ENCODE measurements at places on chromosomes 4 and X.

GRCh38 chr4:123301923-123302322 lies 94.7 kb upstream of the SPRY1 start:
- DNase-seq: no peak

GRCh38 chr4:56990109-56990905 lies 11.6 kb downstream of the POLR2B start:
- no peak for DNase-seq

GRCh38 chr4:100421361-100421978 lies 96.4 kb downstream of the EMCN start:
- peak; percentile 37 for DNase-seq

GRCh38 chrX:149515954-149516602 lies 11.0 kb upstream of the IDS start:
- DNase-seq: no peak

DNA sequence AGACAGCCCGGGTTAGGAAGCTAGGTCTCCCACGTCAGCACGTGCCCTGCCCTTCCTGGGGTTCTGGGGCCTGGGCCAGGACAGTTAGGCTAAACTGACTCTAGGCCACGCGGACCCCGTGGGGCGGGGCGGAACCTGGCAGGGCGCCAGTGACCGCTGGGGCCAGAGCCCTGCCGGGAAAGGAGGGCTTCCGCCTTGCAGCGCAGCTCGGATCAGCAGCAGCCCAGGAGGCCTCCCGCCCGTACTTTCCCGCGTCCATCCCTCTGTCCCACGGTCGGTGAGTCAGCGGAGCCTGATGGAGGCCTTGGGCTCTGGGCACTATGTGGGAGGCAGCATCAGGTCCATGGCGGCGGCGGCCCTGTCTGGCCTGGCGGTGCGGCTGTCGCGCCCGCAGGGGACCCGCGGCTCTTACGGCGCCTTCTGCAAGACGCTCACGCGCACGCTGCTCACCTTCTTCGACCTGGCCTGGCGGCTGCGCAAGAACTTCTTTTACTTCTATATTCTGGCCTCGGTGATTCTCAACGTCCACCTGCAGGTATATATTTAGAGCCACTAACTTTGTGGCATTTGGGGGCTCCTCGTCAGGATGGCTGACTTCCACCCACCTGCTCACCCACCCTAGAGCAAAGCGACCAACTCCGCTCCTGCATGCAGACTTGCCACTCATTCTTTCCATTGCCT lies at the start of gene SMIM10:
TSS of gene SMIM10 (plus strand) at position 191 of the 681 bp plus-strand sequence. CDS start at position 296, 105 bp downstream.
- DNase-seq: peak; percentile 78

Data from AG20443 (cell line).